Inflammatory macrophage treated with lipopolysaccharide for 4 hours (primary cell): ENCODE measurements at places on chromosomes 2 and 18.

DNA sequence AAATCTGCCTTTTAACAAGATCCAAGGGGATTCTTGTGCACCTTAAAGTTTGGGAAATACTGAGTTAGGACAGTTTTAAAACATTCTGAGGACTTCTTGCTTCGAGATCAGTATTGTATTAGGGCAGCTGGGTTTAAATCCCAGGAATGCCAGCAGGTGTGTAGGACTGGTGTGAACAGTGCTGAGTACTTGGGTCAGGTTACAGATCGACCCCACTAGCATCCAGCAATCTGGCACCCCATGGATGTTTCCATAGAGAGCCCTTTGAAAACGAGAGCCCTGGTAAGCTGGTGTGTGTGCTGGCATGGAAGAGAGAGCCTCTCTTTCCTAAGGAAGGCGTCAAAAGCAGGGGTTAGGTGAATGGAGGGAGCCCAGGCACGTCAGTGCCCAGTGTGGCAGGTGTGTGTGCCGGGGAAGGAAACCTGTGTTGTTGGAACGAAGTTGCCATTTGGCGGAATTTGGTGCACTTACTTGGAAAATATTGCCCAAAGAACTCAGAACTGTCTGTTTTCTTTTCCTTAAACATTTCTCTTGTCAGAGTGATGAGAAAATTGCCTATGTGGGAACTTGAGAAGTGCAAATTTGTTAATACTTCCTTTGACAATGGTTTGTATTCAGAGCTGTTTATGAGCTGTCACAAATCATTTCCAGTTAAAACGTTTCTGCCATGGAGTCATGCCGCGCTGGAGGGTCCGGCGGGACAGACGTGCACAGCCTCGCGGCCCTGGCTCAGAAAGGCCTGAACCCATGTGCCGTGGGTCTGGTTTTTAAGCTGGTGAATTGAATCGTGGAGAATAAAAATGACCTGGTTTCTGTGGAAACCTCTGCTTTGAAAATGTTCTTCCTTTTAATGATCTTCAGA is 38.1 kb downstream of the LDLRAD4 start:
- no peak for DNase-seq

GRCh38 chr18:28359176-28359575 is 182.2 kb upstream of the CDH2 start:
- DNase-seq, result no peak

DNA sequence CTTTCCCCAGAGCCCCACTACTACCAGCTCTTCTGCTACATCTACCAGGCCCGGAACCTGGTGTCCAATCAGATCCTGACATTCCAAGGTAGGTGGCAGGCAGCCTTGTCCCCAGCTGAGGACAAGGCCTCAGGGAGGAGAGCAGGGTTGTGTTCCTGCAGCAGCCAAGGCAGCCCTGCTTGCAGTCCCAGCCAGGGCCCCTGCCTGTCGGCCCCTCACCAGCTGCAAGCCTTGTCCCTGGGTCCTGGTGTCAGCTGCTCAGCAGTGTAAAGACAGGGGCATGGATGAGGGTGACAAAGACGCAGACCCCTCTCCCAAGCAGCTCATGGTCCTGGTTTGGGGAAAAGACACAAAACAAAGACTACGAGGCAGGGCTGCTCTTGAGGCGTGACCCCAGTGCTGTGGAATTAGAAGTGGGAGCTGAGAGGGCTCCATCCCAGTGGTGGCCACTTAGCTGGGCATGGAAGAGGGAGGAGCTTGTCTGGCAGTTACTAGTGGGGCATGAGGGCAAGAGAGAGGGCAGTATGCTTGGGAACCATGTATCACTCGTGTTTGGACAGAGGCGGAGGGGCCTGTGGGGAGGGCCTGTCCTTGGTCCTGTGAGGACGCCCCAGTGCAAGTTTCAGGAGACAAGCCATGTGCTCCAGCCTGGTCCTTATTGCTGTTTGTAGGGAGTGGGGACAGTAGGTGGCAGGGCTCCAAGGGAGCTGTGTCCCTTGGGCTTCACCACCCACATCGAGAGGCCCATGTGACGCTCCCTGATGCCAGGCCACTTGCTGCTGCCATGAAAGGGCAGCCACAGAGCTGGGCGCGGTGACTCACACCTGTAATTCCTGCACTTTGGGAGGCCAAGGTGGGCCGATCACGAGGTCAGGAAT is 47.5 kb downstream of the LMAN2L start:
- DNase-seq, result no peak

- DNase-seq, result no peak
These were observed 37.7 kb downstream of the COBLL1 start for GRCh38 chr2:164803776-164804466.

GRCh38 chr2:62545261-62545660 is 39.3 kb upstream of the TMEM17 start:
- DNase-seq, result no peak

GRCh38 chr2:47403609-47404193 is 745 bp downstream of the MSH2 start:
- no peak for DNase-seq

- DNase-seq, result no peak
These were observed 18.0 kb upstream of the TTN start for GRCh38 chr2:178825183-178825582.

DNA sequence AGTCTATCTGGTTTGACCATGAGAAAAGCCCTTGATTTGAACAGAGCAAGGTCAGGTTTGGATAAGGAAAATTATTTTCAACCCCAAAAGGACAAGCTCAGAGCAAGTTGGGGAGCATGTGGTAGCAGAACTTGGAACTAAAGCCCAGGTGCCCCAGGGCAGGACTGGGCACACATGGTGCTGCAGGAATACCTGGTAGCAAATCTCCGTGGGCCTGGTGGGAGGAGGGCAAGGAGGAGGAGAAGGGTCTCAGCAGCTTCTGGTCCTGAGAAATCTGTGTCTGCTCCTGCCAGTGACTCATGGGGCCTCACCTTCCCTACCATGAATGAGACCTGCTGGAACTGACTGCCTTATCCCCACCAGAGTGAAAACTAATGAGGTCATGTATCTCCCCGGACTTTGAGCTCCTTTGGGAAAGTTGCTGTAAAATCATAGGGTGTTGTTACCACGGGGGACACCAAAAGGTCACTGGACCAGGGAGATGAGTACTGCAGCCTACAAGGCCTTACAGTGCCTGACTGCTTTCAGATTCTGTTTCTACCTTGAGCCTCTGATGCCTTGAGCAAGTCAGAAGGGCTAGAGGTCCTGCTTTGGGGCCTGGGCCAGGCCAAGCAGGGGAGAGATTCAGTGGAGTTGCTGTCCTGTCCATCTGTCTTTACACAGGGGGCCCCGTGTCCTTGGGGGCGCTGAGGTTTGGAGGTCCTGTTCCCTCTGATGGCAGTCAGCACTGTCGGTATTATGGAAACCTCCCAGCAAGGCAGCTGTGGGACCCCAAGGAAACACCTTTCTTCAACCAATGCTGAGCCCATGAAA is 304.0 kb downstream of the MYCN start:
- DNase-seq, result no peak

DNA sequence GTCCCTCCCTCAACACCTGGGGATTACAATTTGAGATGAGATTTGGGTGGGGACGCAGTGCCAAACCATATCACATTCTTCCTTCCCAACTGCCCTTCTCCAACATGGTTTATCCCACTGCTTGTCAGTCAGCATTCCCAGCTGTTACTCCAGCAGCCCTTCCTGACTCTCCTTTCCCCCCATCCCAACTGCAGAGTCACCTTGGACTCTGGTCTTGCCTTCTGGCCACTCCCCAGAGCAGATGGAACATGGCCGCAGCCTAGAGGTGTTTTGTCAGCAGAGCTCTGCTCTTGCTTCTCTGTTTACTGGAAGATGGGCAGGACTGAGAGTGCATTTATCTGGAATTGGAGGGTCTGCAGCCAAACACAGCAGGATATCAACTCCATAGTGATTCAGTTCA is 51.2 kb upstream of the MEX3C start:
- DNase-seq, result no peak

DNA sequence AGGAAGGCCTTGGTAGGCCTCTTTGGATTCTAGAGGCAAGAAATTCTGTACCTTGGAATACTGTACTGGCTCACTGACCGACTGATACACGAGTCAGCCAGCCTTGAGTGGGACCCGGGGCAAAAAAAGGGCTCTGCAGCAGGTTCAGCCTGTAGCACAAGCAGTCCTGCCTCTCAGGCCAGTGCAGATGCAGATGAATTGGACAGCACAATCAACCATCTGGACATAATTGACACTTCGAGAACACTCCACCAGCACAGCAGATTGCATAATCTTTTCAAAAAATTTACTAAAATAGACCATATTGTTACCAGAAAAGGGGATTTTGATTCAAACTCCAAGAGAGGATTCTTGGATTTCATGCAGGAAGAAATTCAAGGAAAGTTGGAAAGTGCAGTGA is 241.6 kb downstream of the RPIA start:
- no peak for DNase-seq

GRCh38 chr2:11967946-11968465 is 221.6 kb downstream of the LPIN1 start:
- DNase-seq, result no peak

DNA sequence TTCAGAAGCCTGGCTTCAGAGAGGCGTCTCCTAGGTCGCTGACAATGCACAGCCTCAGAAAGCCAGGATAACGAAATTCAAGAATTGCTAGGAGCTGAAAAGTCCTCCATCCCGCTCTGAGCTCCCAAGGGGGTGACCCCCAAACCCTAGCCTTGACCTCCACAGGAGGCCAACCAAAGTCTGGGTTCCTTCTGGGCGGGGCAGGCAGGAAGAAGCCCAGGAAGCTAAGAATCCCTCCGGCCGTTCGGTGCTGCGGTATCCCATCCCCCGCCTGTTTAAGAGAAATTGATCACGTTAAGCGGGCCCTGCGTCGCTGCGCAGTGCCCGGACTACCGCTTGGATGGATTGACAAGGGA is 2.5 kb upstream of the OSR1 start:
- DNase-seq, result no peak

GRCh38 chr2:30195016-30195415 is 36.3 kb upstream of the LBH start:
- no peak for DNase-seq
